IMR-90 (cell line): ENCODE measurements at places on chromosomes 7 and 10. TPM values are rescaled to one million over a fixed set of nuclear protein-coding genes. Genes with fewer than 3 reads are reported as not detected.

- H3K4me1 ChIP-seq: peaks cover 16% of the 10 kb centered on the region
- H3K27me3 ChIP-seq: no peaks in the 10 kb centered on the region
- H3K27ac ChIP-seq: no peak overlapping the region
- peaks cover 14% of the 10 kb centered on the region for H3K36me3 ChIP-seq
- no peak overlapping the region for H3K4me3 ChIP-seq
These were observed 27.5 kb downstream of the MAD1L1 start for GRCh38 chr7:2205036-2205780.

GRCh38 chr10:130242513-130242912 is 106.3 kb downstream of the GLRX3 start:
- H3K27ac ChIP-seq: no peak overlapping the region
- H3K4me3 ChIP-seq: no peak overlapping the region
- no peak for DNase-seq
- H3K36me3 ChIP-seq: no peaks in the 10 kb centered on the region
- no peaks in the 10 kb centered on the region for H3K27me3 ChIP-seq

GRCh38 chr7:27194686-27195379 is 5.1 kb downstream of the HOXA13 start:
- H3K27me3 ChIP-seq: peaks cover 86% of the 10 kb centered on the region
- no peak for DNase-seq
- no peak overlapping the region for H3K27ac ChIP-seq

CYP3A4 gene
- total RNA-seq: not detected in 2 replicates
